ENCODE measurements at places on chromosomes 1 and 21.

GRCh38 chr1:95954585-95954984, 720.6 kb downstream of the RWDD3 start:
- no peak for DNase-seq

GRCh38 chr1:22288593-22289241, 145.8 kb upstream of the WNT4 start:
- no peak for DNase-seq

GRCh38 chr1:161017756-161018630, 3.0 kb downstream of the F11R start:
- no peak for DNase-seq

DNA sequence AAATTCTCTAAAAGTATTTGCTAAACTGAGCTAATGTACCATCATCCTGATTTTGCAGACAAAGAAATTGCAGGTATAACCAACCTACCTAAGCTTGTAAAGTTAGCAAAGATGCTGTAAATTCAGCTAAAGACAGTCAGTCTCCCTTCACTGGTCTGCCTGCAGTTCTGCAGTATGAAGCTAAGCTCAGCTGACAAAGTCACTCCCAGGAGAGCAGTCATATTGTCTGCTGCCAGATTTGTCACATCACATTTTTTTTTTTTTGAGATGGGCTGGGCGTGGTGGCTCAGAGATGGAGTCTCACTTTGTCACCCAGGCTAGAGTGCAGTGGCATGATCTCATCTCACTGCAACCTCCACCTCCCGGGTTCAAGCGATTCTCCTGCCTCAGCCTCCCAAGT, 8.9 kb upstream of the CMPK1 start:
- no peak for DNase-seq

DNA sequence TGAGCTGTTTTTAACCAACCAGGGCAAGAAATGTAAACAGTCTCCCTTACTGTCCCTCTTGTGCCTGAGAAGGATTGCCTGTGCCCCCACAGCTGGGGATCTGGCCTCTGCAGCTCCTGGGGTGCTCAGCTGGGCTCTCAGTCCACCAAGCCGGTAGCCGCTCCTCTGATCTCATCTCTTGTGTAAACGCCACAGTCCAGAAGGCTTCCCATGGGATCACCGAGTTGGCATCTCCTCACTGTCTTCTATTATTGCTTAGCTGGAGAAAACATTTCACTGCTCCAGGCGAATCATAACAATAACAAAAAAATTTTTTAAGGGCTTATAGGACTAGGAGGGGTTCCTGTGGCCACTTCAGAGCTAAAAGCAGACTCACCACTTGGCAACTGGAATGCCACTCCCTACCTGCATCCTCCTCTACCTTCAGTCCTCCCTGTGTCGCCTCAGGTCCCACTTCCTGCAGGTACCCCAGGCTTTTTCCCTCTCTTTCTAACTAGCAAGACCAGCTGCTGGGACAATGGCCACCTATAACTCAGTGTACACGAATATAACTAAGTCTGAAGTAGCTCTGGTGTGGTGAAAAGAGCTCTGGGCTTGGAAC, 75.8 kb downstream of the ATP1A1 start:
- no peak for DNase-seq

DNA sequence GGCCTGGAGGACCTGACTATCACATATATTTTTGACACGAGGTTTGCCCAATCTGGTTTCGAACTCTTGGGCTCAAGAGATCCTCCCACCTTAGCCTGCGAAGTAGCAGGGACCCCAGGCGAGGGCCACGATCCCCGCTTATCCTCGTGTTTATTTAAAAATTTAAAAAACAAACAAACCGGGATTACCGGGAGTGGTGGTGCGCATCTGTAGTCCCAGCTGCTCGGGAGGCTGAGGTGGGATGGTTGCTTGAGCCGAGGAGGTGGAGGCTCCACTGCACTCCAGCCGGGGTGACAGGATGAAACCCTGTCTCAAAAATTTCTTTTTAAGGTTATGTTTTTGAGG, 452 bp upstream of the EXOSC10 start:
- DNase-seq, result no peak

DNA sequence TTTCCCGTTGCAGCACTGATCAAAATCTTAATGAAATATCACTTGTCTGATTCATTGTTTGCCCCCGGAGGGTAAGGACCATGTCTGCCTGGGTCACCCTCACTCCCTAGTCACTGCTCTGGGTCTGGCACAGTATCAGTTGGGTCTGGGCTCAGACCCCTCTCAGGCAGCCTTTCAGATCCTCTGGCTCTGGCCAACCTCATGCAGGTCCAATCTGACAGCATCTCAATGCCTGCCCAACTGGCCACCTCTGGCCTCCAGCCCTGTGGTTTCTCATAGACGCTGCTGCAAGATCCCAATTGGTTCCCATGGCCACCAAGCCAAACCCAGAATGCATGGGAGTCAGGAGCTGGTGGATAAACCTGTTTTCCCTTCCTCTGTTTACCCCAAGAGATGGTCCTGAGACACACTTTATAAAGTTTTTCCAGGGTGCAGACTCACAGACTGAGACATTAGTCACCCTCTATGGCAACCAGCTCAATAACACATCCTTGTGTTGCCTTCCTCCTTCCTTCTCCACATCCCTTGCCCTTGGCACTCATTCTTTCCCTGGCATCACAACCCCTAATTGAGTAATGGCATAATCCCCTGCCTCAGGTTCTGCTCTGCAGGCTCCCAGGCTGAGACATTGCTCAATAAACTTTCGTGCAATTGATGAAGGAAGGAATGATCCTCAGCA, 199.2 kb downstream of the GRIK3 start:
- DNase-seq, result no peak

- DNase-seq, result no peak
Measured at GRCh38 chr1:24373710-24374109, 39.9 kb downstream of the STPG1 start.

GRCh38 chr1:100053119-100053518, 79.6 kb downstream of the SASS6 start:
- DNase-seq, result no peak

GRCh38 chr1:206798384-206798996, 26.2 kb upstream of the IL10 start:
- no peak for DNase-seq

GRCh38 chr1:50701706-50702317, 258.3 kb downstream of the FAF1 start:
- no peak for DNase-seq

- no peak for DNase-seq
Measured at GRCh38 chr21:41321908-41322495, 5.4 kb downstream of the FAM3B start.

DNA sequence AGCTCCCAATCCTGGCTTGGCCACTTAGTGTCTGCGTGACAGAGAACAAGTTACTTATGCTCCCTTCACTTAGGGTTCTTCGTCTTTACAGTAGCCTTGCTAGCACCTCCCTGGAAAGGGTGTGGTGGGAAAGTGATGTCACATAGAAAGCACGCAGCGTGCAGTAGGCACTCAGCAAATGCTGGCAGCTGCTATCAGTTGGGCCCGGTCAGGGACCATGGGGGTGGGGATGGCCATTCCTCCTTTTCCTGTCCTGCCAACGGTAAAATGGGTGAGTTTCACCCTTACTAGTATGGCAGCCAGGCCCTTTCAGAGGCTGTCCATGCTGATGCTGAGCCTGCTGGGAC, 6.2 kb upstream of the KCNA10 start:
- DNase-seq, result no peak

- no peak for DNase-seq
Measured at GRCh38 chr1:1033009-1033587, 13.2 kb downstream of the AGRN start.

GRCh38 chr1:183106746-183107145, 79.3 kb upstream of the LAMC2 start:
- no peak for DNase-seq

- no peak for DNase-seq
Measured at GRCh38 chr1:87568911-87569310, 240.2 kb downstream of the LMO4 start.

GRCh38 chr1:70666381-70667140, 255.5 kb downstream of the CTH start:
- no peak for DNase-seq

GRCh38 chr1:230773396-230774033, 26.3 kb downstream of the CAPN9 start:
- DNase-seq, result no peak

GRCh38 chr1:77584884-77585283, 97.6 kb downstream of the ZZZ3 start:
- DNase-seq, result no peak

- no peak for DNase-seq
Measured at GRCh38 chr1:32863218-32863880, 7.4 kb downstream of the FNDC5 start.

- DNase-seq, result no peak
Measured at GRCh38 chr1:60670302-60670701, 412.1 kb upstream of the NFIA start.

GRCh38 chr21:36773117-36773516, 74.2 kb downstream of the SIM2 start:
- peak; percentile 24 for DNase-seq

DNA sequence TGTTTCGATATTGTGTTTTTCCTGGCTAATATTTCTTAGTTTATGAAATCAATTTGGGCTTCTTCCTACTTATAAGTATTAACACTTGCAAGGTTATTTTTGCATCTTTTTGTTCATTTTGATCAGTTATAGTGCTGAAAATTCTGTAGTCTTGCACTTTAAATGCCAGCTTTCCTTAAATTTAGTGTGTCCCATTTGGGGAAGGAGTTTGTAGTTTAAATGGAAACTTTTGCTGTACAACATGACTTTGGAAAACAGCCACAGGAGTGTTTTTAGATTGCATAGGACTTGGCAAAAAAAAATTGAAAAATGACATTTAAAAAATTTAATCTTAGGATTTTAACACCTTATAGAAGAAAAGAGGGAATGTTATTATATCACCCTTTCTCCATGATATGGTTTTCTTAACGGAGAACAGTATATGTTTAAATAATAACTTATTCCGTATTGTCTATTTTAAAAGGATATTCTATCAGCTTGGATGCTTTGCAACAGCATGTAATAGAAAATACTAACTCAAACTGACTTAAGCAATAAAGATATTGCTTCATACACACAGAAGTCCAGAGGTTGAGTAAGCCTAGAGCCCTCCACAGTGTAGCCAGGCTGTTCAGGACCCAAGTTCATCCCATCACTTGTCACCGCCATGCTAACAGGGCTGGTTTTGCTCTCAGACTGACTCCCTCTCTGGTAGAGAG, 53.8 kb downstream of the LYPLAL1 start:
- no peak for DNase-seq

GRCh38 chr1:154328318-154329151, 3.2 kb downstream of the ATP8B2 start:
- DNase-seq, result no peak

DNA sequence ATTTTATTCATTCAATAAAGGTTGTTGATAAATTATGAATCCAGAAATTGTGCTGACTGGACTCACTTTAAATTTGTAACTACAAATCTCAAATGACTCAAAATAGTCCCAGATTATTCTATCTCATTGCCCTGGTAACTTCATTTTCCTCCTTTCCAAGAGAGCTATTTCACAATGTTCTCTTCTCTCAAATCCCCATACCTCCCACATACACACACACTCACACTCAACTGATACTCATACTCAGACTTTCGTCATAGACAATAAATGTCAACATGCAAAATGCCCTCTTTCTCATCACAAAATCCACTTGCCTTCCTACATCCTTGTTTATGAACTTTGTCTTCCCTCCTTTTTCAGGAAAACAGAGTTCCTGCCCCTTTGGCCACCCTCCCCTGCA, 33.3 kb downstream of the EXTL2 start:
- no peak for DNase-seq

DNA sequence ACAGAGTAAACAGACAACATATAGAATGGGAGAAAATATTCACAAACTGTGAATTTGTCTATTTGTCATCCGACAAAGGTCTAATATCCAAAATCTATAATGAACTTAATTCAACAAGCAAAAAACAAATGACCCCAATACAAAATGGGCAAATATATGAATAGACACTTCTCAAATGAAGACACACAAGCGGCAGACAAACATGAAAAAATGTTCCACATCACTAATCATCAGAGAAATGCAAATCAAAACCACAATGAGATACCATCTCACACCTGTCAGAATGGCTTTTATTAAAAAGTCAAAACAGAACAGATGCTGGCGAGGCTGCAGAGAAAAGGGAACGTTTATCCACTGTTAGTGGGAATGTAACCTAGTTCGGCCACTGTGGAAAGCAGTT, 72.7 kb downstream of the SMYD3 start:
- DNase-seq, result no peak

- DNase-seq, result no peak
Measured at GRCh38 chr1:95229037-95229436, 5.0 kb upstream of the RWDD3 start.

DNA sequence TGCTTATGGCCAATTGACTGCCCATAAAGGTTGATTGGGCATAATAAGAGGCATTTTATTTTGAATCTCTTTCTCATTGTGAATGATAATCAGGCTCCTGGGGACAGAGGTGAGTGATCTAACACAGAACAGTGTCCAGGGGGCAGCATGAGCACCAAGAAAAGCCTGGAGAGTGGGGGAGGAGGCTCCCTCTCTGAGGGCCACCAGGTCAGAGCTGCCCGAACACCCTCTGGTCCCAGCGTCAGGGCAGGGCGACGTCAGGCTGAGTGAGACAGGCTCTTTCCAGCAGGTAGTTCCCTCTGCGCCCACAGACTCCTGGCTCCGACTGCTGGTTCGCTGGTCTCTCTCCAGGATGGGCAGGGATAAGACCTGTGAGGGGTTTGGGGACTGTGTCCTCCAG, 250.2 kb upstream of the C1orf174 start:
- no peak for DNase-seq

DNA sequence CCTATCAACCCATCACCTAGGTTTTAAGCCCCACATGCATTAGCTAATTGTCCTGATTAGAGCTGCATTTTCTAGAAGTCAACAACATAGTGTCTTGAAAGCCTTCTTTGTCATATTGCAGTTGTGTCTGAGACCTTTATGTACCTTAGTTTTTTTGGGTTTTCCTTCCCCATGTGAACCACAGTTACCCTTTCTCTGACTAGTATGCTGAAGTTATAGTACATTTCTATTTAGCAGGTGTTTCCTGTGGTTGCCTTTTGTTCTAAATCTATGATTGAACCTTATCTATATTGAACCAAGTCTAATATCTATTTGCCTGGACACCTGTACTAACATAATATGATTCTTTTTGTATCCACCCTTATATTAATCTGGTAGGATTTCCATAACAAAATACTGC, 135.6 kb downstream of the ST6GALNAC3 start:
- DNase-seq, result no peak

DNA sequence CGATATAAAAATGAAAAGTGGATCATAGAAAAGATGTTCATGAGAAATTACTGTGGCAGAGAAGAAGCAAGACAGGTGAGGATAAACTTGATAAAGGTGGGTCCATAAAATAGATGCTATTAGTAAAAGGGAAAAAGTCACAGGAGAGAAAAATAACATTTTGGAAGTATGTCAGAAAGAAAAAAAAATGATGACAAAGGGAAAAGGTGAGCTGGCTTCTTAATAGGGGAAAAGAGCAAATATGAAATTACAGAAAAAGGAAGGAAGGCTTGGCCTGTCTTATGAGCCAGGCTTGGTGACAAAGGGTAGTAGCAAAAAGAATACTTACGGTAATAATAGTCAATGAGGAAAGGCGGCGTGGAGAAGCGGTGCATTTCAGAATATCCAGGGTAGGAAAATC, 386.1 kb downstream of the RWDD3 start:
- no peak for DNase-seq

- DNase-seq, result no peak
Measured at GRCh38 chr1:10910681-10911489, 101.6 kb upstream of the TARDBP start.
